Stimulated activated CD8-positive, alpha-beta memory T cell treated with anti-CD3 and anti-CD28 coated beads, Interleukin-4, amount 100 ng/mL, for 48 hours (primary cell): ENCODE measurements at places on chromosomes 1 and 21.

- no peak for DNase-seq
Measured at GRCh38 chr1:193827516-193827915, 641.1 kb upstream of the B3GALT2 start.

DNA sequence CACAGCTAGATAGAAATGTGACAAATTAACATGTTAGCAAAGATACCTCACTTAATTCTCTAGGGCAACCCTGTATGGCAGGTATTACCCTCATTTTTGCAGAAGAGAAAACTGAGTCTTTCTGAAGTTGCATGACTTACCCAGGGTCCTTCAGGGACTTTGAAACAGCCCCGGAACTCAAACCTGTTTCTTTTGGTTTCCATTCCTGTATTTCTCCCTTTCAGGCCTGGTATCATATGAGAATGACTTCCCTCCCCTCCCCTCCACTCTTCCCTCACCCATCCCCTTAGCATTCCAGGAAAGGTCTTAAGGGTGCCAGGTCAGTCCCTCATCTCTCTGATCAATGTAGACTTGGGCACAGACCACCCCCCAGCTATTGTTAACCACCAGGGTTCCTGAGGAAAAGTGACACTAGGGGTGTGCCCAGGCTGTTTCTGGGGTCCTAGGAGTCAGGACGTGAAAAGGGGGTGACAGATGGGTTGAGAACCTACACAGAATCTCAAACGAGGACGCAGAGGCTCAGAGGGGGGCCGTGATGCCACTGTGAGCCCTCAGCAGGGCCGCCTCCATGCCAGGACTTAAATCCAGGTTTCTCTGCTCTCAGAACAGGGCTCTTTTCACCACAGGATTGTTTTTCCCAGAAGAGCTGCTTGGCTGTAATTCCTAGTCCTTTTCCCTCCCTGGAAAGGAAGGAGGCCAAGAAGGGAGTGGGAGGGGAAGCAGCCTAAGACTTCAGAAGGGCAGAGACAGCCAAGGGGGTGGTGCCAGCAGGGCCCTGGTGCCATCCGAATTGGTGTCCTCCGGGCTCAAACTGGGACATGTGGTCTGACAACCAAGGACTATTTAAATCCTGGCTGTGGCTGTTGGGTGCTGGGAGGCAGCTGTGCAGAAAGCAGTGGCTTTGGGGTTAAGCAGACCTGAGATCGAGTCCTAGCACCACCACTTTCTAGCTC, 2.1 kb upstream of the WASF2 start:
- no peak for DNase-seq

DNA sequence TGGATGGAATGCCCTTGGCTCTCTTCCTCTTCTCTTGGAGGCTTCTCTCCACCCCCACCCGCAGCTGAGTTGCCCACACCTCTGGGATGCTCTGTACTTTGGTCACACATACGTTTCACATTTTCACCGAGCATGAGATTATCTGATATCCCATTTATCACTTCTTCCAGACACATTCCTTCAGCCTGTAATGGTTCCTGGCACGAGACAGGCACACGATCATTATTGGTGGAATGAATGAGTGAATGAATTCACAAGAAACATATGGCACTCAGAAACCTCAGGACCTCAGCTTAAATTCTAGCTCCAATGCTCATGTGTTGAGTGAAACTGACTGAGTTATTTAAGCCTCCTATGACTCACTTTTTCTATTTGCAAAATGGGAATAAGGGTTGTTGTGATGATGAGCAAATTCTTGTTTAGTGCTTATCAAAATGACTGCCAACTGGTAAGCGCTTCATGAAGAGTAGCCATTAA, 242.7 kb upstream of the JUN start:
- DNase-seq = no peak

GRCh38 chr1:33176362-33176850, 5.4 kb downstream of the TRIM62 start:
- DNase-seq = no peak

GRCh38 chr1:25624156-25624555, 7.6 kb downstream of the MAN1C1 start:
- DNase-seq = peak; percentile 54

GRCh38 chr1:155673003-155673402, 15.6 kb downstream of the YY1AP1 start:
- no peak for DNase-seq

- DNase-seq = no peak
Measured at GRCh38 chr1:164771619-164772361, 212.8 kb downstream of the PBX1 start.

GRCh38 chr1:188043536-188044245, 1214.9 kb downstream of the PLA2G4A start:
- no peak for DNase-seq

DNA sequence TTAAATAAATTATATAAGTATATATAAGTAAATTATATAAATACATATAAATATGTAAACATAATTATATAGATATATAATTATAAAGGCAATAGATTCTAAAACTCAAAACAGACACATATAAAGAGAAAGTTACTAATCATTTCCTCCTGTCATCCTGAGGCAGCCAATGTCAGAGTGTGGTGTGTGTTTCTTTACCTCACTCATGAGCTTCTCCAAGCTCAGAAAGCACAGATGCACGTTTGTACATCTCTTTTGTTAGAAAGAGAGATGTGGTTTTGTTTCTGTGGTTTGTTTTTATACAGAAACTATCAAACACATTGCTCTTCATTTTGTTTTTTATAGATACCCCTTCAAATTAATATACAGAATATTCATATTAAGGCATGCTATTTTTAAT, 594.8 kb downstream of the USP25 start:
- DNase-seq = no peak

GRCh38 chr1:236623371-236624166, 19.3 kb upstream of the HEATR1 start:
- no peak for DNase-seq

- DNase-seq = no peak
Measured at GRCh38 chr1:225870911-225871310, 11.3 kb downstream of the TMEM63A start.

- DNase-seq = no peak
Measured at GRCh38 chr1:204577794-204578478, 61.7 kb downstream of the MDM4 start.

GRCh38 chr1:175566247-175566646, 177.1 kb downstream of the TNR start:
- no peak for DNase-seq

DNA sequence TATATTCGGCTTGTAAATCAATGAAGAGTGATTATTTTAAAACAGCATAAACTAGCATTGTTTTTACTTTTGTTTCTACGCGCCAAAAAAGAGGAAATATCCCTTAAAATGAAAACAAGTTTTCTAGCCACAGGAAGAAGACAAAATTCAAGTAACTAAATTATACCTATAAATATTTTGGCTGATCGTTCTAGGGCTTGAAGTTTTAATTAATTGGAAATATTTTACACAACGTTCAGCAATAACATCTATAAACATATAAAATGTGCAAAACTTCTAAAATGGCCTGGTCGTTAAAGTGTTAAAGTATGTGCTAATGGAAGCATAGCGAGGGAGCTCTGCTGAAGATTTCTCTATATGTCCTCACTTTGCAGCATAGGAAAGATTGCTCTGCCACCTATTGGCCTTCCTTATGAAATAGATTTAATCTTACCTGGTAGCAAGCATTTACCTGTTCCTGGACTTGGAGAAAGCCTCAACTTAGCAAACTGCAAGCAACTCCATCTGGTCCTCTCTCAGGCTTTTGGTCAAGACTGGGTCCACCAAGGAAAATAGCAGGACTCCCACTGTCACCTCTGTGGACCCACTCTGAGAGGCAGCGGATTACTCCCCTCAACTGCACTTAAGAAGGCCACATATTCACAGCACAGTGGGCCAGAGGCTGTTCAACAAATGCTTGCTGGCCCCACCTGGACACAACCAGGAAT, 351.3 kb upstream of the RUNX1 start:
- no peak for DNase-seq

DNA sequence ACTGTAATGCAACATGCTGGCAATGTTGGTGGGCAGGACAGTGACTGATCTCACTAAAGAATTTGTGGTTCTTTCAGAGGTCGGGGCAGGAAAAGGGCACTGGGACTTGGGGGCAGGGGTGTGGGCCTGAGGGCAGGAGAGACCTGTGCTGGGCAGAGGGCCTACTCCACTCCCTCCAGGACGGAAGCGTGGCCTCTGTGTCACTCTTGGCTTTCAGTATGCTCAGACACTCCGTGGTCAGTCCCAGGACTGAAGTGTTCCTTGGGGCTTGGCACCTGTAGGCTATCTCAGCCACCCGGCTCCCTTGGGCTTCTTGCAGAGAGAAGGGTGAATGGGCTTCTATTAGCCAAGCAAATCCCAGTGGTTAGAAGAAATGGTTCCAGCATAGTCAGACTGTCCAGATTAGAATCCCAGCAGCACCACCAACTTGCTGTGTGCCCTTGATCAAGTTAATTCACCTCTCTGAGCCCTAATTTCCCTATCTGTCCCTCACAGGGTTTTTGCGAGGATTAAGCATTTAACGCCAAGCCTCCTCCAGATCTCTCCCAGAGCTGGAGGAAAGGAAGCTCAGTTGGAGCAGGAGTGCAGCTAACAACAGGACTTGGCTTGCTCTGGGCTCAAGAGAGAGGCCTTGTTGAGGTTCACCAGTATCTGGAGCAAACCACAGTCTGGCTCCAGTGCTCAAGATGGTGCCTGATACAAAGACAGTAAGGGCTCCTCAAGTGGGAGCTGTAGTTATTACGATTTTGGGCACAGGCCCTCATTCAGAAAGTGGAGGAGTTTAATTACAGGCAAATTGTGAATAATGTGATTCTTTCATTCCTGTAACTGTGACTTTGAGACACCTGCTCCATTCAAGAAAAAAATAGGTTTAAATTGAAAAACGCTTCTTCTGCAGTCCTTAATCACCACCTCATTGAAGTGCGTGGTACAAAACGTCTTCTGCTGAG, 57.7 kb upstream of the LRP8 start:
- DNase-seq = no peak

GRCh38 chr1:54273092-54273794, 73.3 kb downstream of the MRPL37 start:
- DNase-seq = no peak

GRCh38 chr1:222310836-222311235, 237.1 kb downstream of the HHIPL2 start:
- DNase-seq = no peak

DNA sequence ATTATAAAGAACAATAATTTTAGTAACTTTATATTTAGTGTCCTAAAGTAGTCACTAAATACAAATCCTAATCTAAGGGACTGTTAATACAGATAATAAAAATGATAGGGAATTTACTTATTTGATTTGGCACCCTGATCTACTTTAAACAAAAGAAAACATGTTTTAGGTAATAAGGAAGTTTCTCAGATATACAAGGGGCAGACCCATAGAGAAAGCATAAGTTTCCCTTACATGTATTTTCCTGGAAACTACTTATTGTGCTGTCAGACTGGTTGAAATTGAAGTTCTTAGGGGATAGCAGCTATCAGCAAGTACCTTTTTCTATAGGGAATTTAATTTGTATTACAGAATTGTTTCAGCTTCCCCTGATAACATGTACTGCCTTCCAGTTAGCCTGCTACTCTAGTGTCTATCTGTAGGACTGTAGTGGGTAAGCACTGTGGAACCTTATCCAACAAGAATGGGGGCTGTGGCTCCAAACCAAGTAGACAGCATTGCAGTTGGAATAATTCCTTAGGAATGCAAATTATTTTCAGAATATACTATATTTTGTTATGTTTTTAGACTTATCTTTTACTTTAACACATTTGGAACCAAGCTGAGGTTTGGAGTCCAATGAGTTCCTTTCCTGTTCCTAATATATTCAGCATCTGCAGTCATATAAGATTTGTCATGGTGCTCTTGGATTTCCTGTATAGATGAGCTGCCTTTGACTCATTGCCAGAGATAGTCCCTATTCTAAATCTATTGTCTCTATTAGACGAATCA, 14.7 kb downstream of the MSH4 start:
- DNase-seq = no peak

DNA sequence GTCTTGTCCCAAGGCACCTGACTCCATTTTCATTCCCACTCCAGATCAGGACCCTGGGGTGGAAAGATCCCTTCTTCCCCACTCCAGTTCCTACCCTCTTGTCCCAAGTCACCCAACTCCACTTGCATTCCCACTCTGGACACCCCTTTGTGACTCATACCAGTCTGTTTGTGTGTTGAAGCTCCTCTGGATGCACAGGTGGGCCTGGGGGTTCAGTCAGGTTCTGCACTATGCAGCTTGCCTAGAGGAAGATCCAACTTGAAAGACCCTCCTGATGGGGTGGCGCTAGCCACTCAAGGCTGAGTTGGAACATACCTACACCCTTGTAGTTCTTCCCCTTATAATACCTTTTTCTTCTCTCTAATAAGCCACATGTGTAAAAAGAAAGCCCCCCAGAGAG, 9.8 kb upstream of the ANKRD35 start:
- no peak for DNase-seq

- no peak for DNase-seq
Measured at GRCh38 chr1:183195142-183195574, 9.1 kb downstream of the LAMC2 start.

DNA sequence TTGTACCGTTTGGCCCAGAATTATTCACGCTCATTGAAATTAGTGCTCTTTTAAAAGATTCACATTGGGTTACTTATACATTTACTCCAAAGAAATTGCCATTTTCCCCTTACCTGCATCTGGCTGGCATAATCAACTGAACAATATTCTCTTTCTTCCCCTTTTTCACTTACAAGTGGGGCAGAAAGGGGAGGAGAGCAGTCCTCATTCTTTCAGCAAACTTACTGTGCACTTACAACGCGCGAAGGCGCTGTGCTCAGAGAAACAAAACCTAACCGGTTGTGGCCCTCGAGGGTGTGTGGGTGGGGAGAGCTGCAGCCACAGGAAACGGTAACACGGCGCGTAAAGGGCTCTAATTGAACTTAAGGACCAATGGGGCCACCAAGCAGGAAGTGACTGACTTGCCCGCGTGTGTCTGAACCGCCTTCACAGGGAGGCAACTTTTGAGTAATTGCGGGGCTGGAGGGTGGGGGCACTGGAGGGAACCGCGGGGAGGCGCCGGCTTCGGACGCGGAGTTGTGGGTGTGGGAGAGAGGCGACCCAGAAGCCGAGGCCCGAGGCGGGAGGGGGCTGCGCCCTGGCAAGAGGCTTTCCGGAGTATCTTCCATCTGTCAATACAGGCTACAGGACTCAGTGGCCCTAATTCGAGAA, 693 bp upstream of the PNRC2 start:
- peak; percentile 92 for DNase-seq
